Adipocyte (in vitro differentiated cells): ENCODE measurements at places on chromosomes 16 and 17.

DNA sequence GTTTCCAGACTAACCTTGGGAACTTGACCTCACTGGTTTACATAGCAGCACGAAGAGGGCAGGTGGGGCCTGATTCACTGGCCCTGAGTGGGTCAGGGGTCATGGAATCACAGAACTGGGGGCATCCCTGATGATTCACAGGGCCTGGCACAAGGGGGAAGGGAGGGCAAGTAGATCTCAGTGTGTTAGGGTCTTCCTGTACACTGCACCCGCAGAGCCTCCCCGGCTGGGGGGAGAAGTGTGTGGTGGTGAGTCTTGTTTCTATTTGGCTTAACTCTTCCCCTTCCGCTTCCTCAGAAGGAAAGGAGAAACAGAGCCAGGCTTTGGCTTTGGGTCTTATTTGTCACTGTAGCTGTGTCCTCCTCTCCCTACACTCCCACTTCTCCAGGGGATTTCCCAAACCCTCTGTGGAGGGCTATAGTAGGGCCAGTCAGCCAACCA lies 3.7 kb downstream of the STARD3 start:
- no peak for DNase-seq

DNA sequence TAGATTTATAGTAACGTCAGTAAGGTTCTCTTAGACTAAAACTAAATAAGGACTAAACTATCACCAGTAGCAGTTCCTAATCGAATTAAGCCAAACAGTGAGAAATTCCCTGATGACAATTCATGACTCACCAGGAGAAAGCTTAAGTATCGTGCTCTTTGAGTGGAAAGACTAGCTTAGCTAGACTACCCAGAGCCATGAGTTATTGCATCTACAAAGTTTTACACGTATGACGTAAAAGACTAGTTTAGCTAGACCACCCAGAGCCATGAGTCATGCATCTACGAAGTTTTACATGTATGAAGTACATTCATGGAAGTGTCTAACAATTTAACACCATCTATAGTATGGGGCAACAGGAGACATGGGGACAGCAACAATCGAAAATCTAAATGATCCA lies 36.6 kb downstream of the UBE2G1 start:
- DNase-seq = peak; percentile 57

GRCh38 chr16:67917140-67917851 lies 14.4 kb downstream of the CTRL start:
- peak; percentile 65 for DNase-seq

DNA sequence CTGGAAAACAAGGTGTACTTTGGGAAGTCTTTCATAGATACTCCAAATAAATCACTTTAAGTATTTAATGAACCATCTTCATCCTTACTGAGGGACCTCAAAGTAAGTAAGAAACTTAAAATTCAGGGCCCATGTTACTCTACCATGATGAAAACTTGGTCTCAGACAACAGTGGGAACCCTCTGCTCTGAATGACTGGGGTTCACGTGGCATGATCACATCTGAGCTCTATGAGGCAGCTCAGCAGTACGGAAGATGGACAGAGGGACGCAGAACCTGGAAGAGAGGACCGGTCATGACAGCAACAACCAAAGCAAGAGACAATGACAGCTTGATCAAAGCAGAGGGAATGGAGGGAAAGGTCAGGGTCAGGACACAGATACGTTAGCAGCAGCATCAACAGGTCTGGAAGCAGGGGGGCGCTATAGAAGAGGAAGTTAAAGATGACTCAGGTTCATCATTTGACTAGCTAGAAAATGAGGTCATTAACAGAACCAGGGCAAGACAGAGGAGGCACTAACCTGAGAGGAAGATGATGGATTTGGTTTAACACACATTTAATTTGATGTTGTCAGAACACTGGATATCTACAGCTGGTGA lies 9.5 kb downstream of the XPO6 start:
- no peak for DNase-seq

- DNase-seq = no peak
Measured at GRCh38 chr16:2024032-2024420, 2.7 kb upstream of the NHERF2 start.

GRCh38 chr16:1923299-1924034 lies 5.3 kb upstream of the HS3ST6 start:
- peak; percentile 88 for DNase-seq

DNA sequence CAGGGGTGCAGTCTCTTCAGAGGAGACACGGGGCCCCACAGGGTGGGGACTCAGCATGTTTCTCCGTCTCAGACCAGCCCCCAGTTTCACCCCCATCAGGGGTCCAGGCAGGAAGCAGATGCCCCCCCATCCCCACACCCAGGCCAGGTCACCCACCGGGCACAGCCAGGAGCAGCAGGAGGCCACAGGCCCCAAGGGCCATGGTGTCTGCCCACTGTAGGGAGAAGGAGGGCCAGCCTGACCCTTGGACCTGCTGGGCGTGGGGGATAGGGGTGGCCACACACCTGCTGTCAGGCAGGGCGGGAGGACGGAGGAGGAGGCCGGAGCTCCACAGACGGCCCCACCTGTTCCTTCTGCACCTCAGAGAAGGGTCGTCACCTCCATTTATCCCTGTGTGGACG lies at the start of gene TPSG1:
Gene TPSG1, minus strand, starts transcription at position 218 of the 401 bp plus-strand sequence. Its CDS starts 16 bp downstream, at position 202.
- DNase-seq = no peak

GRCh38 chr16:23433261-23433920 lies 19.6 kb downstream of the COG7 start:
- no peak for DNase-seq

GRCh38 chr17:60933739-60934138 lies 256.1 kb downstream of the BCAS3 start:
- no peak for DNase-seq

GRCh38 chr16:67326472-67327309 lies at the start of the genes KCTD19 and LRRC36:
Gene KCTD19, minus strand, starts transcription at chr16:67326741. Its CDS starts 34 bp downstream, at chr16:67326707.
Gene LRRC36, plus strand, starts transcription at chr16:67326815. Its CDS starts 48 bp downstream, at chr16:67326863.
- peak; percentile 23 for DNase-seq

- DNase-seq = peak; percentile 24
Measured at GRCh38 chr17:40473573-40474365, 27.7 kb downstream of the TNS4 start.

- DNase-seq = peak; percentile 29
Measured at GRCh38 chr17:72456075-72456474, 335.3 kb downstream of the SOX9 start.

- peak; percentile 39 for DNase-seq
Measured at GRCh38 chr17:77474292-77474988, 333.7 kb downstream of the SEC14L1 start.

DNA sequence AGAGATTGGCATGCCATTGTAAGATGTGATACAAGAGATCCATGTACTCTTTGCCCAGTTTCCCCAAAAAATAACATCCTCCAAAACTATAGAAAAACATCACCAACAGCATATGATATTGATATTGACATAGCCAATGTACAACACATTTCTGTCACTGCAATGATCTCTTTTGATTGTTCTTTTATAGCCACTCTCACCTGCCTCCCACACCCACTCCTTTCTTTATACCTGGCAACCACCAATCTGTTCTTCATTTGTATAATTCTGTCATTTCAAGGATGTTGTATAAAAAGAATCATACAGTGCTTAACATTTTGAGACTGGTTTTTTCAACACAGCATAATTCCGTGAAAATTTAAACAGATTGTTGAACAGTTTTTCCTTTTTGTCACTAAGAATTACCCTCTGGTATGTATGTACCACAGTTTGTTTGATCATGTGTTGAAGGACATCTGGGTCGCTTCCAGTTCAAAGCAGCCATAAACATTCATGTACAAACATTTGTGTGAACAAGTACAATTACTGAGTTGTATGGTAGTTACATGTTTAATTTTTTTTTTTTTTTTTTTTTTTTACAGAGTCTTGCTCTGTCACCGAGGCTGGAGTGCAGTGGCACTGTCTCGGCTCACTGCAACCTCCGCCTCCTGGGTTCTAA lies 9.9 kb downstream of the KRTAP9-1 start:
- DNase-seq = no peak

DNA sequence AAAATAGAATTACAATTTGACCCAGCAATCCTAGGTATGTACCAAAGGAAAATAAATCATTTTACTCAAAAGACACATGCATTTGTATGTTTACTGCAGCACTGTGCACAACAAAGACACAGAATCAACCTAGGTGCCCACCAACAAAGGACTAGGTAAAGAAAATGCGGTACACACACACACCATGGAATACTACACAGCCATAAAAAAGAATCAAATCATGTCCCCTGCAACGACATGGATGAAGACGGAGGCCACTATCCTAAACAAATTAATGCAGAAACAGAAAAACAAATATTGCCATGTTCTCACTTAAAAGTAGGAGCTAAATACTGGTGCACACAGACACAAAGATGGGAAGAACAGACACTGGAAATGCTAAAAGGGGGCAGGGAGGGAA lies 36.2 kb downstream of the BRD7 start:
- no peak for DNase-seq
